SJSA1 (cell line): ENCODE measurements at places on chromosomes 2 and 18.
A peak's percentile ranks its signal among the peaks of the same experiment; 100 is the strongest.

DNA sequence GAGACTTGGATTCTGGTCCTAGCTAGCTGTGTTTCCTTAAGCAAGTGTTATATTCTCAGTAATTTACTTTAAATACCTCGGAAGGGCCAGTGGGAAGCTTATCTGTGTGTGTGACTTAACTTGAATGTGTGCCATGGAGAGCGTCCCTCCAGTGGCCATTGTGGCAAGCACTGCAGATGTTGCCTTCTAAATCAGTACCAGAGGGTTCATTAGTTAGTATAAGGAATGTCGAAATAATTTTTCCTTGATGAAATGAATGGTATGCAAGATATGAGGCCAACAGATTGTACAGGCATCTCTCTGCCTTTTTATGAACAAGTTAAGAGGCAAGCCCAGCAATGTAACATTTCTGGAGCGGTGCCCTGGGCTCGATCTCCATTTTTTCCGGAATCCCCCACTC, 52.0 kb downstream of the FBXO36 start:
- H3K27ac ChIP-seq: no peak overlapping the region
- no peaks in the 10 kb centered on the region for H3K4me1 ChIP-seq
- no peaks in the 10 kb centered on the region for H3K36me3 ChIP-seq
- H3K27me3 ChIP-seq: no peaks in the 10 kb centered on the region
- peak; percentile 7 for DNase-seq
- no peak overlapping the region for H3K4me3 ChIP-seq

- H3K4me1 ChIP-seq: peaks cover 30% of the 10 kb centered on the region
- peak overlapping the region; percentile 46 for H3K27ac ChIP-seq
- 0 out of 2 replicates have a peak overlapping the region, but pooled peaks have one; percentile 1 for H3K4me3 ChIP-seq
- DNase-seq: peak; percentile 83
- H3K36me3 ChIP-seq: no peaks in the 10 kb centered on the region
- no peaks in the 10 kb centered on the region for H3K27me3 ChIP-seq
These were observed 7.1 kb downstream of the ZNF407 start for GRCh38 chr18:74604774-74605173.

GRCh38 chr18:27301615-27302378, 116.7 kb upstream of the CHST9 start:
- H3K27me3 ChIP-seq: no peaks in the 10 kb centered on the region
- no peak overlapping the region for H3K4me3 ChIP-seq
- no peaks in the 10 kb centered on the region for H3K4me1 ChIP-seq
- no peak overlapping the region for H3K27ac ChIP-seq
- H3K36me3 ChIP-seq: no peaks in the 10 kb centered on the region
- no peak for DNase-seq

- H3K27ac ChIP-seq: no peak overlapping the region
- no peaks in the 10 kb centered on the region for H3K36me3 ChIP-seq
- no peak for DNase-seq
These were observed 233.3 kb downstream of the SETBP1 start for GRCh38 chr18:44914028-44914427.

GRCh38 chr2:51404226-51404625, 372.3 kb upstream of the NRXN1 start:
- H3K27me3 ChIP-seq: no peaks in the 10 kb centered on the region
- DNase-seq: no peak
- no peaks in the 10 kb centered on the region for H3K4me1 ChIP-seq
- H3K4me3 ChIP-seq: no peak overlapping the region
- H3K36me3 ChIP-seq: no peaks in the 10 kb centered on the region
